ENCODE measurements at places on chromosomes 6 and 20.

- H3K27me3 ChIP-seq = no peaks in the 10 kb centered on the region
- H3K4me1 ChIP-seq = no peaks in the 10 kb centered on the region
- no peak for DNase-seq
- no peaks in the 10 kb centered on the region for H3K36me3 ChIP-seq
- H3K4me3 ChIP-seq = no peak overlapping the region
These were observed 166.2 kb downstream of the EPM2A start for GRCh38 chr6:145569140-145569539.

- H3K4me3 ChIP-seq = no peak overlapping the region
- H3K27ac ChIP-seq = no peak overlapping the region
- no peaks in the 10 kb centered on the region for H3K4me1 ChIP-seq
- no peak for DNase-seq
- H3K36me3 ChIP-seq = peaks cover 3% of the 10 kb centered on the region
- no peaks in the 10 kb centered on the region for H3K27me3 ChIP-seq
These were observed 8.7 kb downstream of the CTNNBL1 start for GRCh38 chr20:37702403-37703034.

- no peak overlapping the region for H3K4me3 ChIP-seq
- no peaks in the 10 kb centered on the region for H3K4me1 ChIP-seq
- no peak overlapping the region for H3K27ac ChIP-seq
- peaks cover 3% of the 10 kb centered on the region for H3K27me3 ChIP-seq
- no peak for DNase-seq
These were observed 381.5 kb downstream of the TFAP2A start for GRCh38 chr6:10033223-10033829.

DNA sequence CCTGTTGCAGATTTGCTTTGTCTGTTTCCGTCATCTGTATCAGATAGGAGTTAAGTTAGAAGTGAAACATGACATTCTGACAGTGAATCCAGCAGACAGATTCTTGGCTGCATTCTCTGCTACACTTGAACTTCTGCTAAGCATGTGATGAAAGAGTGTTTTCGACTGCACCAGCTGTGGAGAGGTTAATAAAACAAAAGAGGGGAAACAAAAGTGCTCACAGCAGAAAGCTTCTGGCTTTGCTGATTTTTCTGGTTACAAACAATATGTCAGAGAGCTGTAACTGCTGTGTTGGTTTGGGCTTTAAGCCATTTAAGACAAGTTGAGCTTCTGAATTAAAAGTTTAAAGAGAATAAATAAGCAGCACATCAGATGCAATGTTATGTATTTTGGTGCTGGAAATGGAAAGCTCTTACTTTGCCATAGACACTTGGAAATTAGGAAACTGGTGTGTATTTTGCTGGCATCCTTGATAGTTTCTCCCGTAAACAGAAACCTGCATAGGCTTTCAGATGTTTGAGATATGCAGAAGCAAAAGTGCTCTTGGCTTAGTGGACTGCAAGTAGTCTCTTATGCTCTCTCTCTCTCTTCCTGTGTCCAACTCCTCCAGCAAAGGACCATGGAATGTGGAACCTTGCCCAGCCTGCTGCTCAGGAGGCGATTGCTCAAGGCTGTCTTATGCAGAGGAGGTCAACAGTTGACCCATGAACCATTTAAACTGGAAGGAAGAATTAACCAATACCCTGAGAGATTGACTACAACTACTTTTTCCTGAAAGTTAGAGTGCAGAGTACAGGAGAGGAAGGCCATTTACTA lies 104.9 kb downstream of the RPS12 start:
- H3K4me3 ChIP-seq = no peak overlapping the region
- H3K36me3 ChIP-seq = no peaks in the 10 kb centered on the region
- no peaks in the 10 kb centered on the region for H3K4me1 ChIP-seq

DNA sequence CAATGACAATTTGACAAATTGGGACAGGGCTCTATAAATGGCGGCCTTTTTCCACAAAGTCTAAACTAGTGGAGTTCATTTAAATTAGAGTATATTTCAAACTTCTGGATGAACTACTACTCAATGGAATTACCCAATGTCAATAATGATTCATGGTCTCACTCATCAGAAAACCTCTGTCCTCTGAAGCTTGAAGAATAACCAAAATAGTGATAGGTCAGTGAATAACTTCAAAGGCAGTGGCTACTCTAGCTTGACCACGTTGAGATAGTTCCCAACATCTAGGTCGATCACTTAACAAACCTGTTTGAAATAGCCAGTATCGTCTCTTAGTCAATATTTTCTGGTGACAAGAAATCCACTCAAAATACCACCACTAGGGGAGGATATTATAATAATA lies 197.6 kb downstream of the HDGFL1 start:
- no peak overlapping the region for H3K27ac ChIP-seq
- H3K36me3 ChIP-seq = no peaks in the 10 kb centered on the region
- DNase-seq = no peak
- H3K27me3 ChIP-seq = no peaks in the 10 kb centered on the region
- H3K4me1 ChIP-seq = no peaks in the 10 kb centered on the region

DNA sequence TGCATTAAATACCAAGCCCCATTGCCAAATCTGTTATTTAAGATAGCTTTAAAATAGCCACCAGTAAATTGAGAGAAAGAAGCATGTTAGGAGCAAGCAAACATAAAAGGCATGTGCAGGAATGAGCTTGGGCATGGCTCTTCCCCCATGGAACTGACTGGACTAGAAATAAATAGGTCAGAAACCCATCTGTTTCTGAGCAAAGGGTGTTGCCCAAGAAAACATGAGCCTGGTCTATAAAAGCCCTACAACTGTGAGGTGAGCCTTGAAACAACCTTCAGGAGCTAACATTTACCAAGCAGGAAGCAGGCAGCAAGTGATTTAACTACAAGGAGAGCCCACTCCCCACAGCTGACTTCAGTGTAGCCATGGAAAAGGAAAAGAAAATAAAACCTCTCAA lies 126.3 kb downstream of the C6orf118 start:
- H3K27ac ChIP-seq = no peak overlapping the region
- DNase-seq = no peak
- no peaks in the 10 kb centered on the region for H3K27me3 ChIP-seq
- no peak overlapping the region for H3K4me3 ChIP-seq
- no peaks in the 10 kb centered on the region for H3K4me1 ChIP-seq

DNA sequence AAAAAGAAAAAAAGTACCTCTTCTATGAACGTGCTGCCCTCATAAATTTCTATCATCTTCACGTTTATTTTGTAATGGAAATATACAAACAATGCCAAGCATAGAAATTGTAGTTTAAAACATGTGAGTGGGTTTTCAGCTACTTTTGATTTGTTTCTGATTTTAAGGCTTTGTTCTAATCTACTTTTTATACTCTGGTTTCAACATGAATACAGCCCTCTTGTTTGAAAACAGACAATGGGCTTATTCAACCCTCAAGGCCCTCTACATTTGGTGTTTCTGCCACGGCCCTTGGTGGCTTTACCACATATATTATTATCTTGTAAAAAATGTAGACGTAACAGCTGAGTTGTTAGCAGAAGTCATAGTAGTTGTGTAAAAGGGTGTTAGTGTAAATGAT lies 153.9 kb downstream of the SOX4 start:
- no peak overlapping the region for H3K27ac ChIP-seq
- H3K4me1 ChIP-seq = peaks cover 8% of the 10 kb centered on the region
- H3K4me3 ChIP-seq = no peak overlapping the region
- no peaks in the 10 kb centered on the region for H3K36me3 ChIP-seq

GRCh38 chr6:92684386-92684785 lies 735.0 kb downstream of the EPHA7 start:
- no peak overlapping the region for H3K27ac ChIP-seq
- H3K36me3 ChIP-seq = no peaks in the 10 kb centered on the region
- H3K27me3 ChIP-seq = no peaks in the 10 kb centered on the region
- DNase-seq = no peak
- no peaks in the 10 kb centered on the region for H3K4me1 ChIP-seq
- H3K4me3 ChIP-seq = no peak overlapping the region

DNA sequence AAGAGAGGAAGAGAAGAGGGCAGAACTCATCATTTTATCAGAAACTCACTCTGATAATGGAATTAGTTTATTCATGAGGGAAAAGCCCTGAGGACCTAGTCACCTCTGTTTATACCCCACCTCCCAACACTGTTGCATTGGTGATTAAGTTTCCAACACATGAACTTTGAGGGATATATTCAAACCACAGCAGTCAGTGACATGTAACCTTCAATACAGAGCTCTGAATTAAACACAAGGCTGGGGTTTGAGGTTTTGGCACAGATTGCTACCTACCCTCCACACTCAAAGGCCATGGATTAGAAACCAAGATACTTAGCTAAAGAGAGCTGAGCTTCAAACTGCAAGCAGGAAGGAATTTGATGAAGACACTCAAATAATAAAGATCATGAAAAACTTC lies 48.5 kb upstream of the MOCS1 start:
- no peak overlapping the region for H3K27ac ChIP-seq
- H3K4me1 ChIP-seq = no peaks in the 10 kb centered on the region
- DNase-seq = no peak

- H3K4me3 ChIP-seq = no peak overlapping the region
- H3K27ac ChIP-seq = no peak overlapping the region
- peaks cover under 1% of the 10 kb centered on the region for H3K4me1 ChIP-seq
- no peaks in the 10 kb centered on the region for H3K36me3 ChIP-seq
These were observed 43.3 kb downstream of the ZBTB46 start for GRCh38 chr20:63787749-63788148.

- DNase-seq = no peak
- no peaks in the 10 kb centered on the region for H3K36me3 ChIP-seq
- H3K27ac ChIP-seq = no peak overlapping the region
- H3K4me3 ChIP-seq = no peak overlapping the region
These were observed 65.3 kb upstream of the BMP2 start for GRCh38 chr20:6702144-6702543.

- no peak overlapping the region for H3K27ac ChIP-seq
- no peak for DNase-seq
- H3K27me3 ChIP-seq = no peaks in the 10 kb centered on the region
- H3K4me1 ChIP-seq = no peaks in the 10 kb centered on the region
- H3K4me3 ChIP-seq = no peak overlapping the region
- no peaks in the 10 kb centered on the region for H3K36me3 ChIP-seq
These were observed 541.0 kb upstream of the SPTLC3 start for GRCh38 chr20:12467758-12468157.

DNA sequence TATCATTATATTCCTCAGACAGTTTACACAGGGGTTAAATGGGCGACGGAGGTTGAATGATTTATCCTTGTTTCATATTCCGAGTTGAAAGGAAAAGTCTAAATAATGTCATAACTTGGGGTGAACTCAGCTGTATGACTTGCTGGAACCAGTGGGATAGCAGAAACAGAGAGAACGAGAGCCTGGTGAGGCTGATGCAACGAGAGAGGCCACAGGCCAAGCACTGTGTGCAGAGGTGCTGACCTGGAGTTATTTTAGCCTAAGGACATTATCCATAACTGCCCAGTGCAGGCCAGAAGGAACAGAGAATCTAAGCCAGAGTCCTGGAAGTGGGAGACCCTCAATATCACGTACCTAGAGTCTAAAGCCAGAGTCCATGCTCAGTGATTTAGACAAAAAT lies 394.9 kb downstream of the MAFB start:
- no peaks in the 10 kb centered on the region for H3K36me3 ChIP-seq
- peaks cover 3% of the 10 kb centered on the region for H3K27me3 ChIP-seq
- DNase-seq = no peak
- H3K4me1 ChIP-seq = no peaks in the 10 kb centered on the region
- H3K27ac ChIP-seq = no peak overlapping the region

DNA sequence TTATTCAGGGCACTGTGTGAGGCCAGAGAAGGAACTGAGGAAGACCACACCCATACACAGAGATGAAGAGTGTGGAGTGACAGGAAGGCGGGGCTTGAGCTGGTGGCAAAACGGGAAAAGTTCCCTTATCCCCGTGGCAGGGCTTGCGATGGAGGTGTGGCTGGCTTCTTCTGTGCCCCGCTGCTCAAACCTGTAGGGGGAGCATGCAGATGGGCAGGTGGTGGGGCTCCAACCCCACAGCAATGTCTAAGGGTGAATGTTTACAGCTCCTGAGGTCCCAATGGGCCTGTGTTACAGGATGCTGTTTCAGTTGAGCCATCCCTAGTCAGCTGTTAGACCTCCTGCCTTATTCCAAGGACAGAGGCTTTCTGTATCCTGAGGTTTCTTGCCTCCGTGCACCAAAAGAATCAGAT lies 105.9 kb downstream of the LY86 start:
- H3K27me3 ChIP-seq = peaks cover 3% of the 10 kb centered on the region
- DNase-seq = no peak
- H3K4me3 ChIP-seq = no peak overlapping the region
- peaks cover 3% of the 10 kb centered on the region for H3K36me3 ChIP-seq
- no peak overlapping the region for H3K27ac ChIP-seq

DNA sequence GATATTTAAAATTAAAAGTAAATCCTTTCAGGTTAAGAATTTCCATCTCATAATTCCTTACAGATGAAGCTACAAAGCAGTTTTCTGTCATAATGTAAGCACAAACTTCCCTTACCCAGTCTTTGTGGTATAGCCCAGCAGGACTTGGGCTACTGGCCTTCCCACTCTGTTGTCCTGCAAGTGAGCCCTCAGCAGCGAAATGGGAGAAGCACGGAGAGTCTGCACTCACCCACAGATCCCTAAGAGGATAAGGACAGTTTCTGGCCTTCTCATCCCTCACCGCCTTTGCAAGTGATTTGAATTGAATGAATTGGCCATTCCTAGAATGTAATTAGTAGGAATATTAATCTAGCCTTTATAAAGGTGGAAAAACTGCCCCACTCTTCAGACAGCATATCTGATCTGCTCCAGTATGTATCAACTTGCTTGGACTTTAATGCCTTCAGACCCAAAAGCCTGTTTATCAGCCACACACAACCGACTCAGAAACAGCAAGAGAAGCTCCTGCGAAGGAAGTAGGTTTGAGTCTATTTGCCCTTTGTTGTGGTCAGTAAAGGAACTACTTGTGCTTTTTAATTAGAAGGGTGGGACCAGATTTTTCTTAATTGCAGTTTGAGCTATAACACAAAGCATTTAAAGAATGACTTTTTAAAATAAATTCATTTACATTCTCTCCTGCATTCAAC lies 29.9 kb upstream of the PRDM1 start:
- H3K4me3 ChIP-seq = no peak overlapping the region
- no peak for DNase-seq
- H3K27ac ChIP-seq = no peak overlapping the region
- H3K36me3 ChIP-seq = peaks cover 7% of the 10 kb centered on the region
- H3K27me3 ChIP-seq = no peaks in the 10 kb centered on the region

DNA sequence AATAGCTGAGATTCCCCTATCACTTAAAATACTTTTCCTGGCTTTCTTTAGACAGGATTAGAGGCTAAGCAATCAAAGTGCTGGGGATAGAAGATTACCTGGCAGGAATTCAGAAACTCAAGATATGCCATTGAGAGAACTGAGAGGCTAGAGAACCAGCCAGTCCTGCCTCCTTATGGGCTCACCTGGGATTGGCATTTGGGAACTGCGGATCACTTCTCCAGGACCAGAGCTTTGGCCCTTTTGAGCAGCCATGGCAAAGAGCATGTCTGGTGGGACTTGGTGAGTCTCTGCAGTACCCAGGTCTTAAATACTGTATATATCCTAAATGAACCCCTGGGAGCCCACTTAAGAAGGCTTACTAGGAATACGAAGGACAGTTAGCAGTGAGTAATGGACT lies 399.1 kb downstream of the BTBD3 start:
- no peak overlapping the region for H3K4me3 ChIP-seq
- no peak for DNase-seq
- H3K27me3 ChIP-seq = no peaks in the 10 kb centered on the region
- no peaks in the 10 kb centered on the region for H3K36me3 ChIP-seq
- H3K4me1 ChIP-seq = no peaks in the 10 kb centered on the region
